ENCODE measurements at places on chromosomes 7 and 10. TPM values are rescaled to one million over a fixed set of nuclear protein-coding genes. Genes with fewer than 3 reads are reported as not detected.

Gene GPR37
- 4.7 TPM for total RNA-seq

Gene LEP
- not detected for total RNA-seq

Gene FAM180A
- 20.2 TPM for total RNA-seq

Gene FAM25A
- total RNA-seq = not detected

Data from bronchial smooth muscle cell (primary cell).